Brain microvascular endothelial cell (primary cell): ENCODE measurements at places on chromosomes 4 and X.

DNA sequence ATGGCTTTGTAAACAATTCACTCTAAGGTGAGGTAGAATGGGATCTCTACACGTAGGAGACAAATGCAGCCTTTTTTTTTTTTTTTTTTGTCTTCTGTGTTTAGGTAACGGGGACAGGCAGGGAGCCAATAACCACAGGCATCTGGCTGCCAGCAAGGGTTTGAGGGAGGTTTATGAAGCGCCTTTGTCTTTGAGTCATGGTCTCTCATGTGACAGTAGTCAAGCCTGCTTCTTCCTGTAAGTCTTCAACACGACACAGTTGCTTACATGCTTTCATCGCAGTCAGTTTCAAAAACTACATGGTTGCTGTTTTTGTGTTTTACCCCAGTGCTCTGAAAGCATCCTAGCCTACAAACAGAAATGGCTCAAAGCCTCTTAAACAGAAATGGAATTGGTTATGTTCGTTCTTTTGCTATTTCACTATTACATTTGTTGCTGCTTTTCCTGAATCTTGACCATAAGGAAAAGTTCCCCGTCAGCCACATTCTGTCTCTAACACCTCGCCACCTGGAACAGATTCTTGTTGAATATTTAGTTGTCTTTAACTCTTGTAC is 127.8 kb upstream of the METTL14 start:
- peak; percentile 66 for DNase-seq

DNA sequence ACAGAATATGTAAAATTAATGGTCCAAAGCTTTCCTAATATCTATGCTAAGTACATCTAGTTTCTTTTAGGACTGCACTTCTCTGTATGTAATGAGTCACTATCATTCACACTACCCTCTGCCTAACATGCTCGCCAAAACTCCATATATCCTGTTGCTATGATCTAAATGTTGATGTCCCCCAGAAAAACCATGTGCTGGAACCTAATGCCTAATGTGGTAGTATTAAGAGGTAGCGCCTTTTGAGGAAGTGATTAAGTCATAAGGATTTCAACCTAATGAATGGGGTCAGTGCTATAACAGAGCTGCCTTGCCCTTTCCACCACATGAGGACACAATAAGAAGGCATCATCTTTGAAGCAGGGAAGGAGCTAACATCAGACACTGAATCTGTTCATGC is 34.9 kb upstream of the NFKB1 start:
- peak; percentile 29 for DNase-seq

- DNase-seq, result no peak
Observed at GRCh38 chrX:53605004-53605403, 81.5 kb downstream of the HUWE1 start.

DNA sequence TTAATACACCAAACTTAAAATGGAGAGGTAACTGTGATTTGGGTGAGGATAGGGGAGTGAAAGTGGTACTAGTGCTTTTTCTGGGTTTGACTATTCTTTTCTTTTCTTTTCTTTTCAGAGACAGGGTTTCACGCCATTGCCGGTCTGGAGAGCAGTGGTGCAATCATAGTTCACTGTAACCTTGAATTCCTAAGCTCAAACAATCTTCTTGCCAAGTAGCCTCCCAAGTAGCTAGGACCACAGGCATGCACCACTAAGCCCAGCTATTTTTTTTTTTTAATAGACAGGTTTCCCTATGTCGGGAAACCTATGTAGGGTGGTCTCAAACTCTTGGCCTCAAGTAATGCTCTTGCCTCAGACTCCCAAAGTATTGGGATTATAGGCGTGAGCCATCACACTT is 3.0 kb upstream of the ARMCX4 start:
- DNase-seq, result peak; percentile 18

- DNase-seq, result no peak
Observed at GRCh38 chr4:189237340-189237739, 703.3 kb upstream of the FRG1 start.

GRCh38 chr4:154029171-154029570 is 240.3 kb upstream of the SFRP2 start:
- DNase-seq, result no peak

DNA sequence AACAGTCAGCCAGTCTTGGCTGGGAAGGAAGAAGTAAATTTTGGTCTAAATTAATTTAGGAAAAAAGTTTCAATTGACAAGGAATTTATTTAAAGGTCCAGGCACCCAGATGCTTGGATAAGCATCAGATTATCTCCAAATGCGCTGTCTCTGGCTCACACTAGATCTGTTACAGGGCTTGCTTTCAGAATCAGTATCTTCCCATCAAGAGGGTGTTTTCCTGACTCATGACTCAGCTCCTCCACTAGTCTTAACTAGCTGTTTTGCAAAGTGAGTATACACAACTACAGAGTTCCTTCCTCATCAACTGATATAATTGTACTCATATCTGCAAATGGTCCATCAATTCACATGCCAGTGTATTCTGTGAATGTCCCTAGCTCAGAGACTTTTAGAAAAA is 482.1 kb upstream of the CPEB2 start:
- peak; percentile 64 for DNase-seq

GRCh38 chr4:134948110-134948642 is 746.6 kb upstream of the PABPC4L start:
- DNase-seq, result no peak

GRCh38 chr4:105972946-105973621 is 77.8 kb downstream of the NPNT start:
- DNase-seq, result no peak

GRCh38 chrX:20906571-20906970 is 467.6 kb upstream of the CNKSR2 start:
- peak; percentile 33 for DNase-seq

- no peak for DNase-seq
Observed at GRCh38 chrX:10798041-10798440, 177.7 kb upstream of the MID1 start.

DNA sequence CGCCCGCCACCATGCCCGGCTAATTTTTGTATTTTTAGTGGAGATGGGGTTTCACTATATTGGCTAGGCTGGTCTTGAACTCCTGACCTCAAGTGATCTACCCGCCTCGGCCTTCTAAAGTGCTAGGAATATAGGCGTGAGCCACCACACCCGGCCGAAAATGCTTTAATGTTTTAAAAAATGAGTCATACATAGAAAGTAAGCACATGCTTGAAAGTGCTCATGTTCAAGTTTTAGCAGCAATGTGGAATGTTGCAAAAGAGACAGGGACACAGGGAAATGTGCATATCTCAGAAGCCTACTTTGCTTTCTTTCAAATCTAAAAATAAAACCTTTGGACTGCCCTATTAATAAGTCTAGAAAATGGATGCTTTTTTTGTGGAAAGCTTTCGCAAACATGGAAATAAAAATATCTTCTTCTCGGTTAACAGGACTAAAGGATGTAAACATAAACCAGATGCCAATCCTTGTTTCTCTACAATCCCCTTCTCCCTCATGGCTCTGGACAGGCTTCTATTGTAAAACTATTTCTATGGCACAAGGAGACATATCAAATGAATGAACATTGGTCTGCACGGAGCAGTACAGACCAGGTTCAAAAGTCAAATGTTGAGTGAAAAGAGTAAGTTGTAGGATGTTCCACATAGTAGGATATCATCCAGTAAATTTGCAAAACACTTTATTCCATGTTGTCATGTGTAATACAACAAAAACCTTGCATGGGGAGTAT is 15.0 kb downstream of the MECP2 start:
- DNase-seq, result peak; percentile 47

GRCh38 chr4:89216866-89217265 is 90.7 kb downstream of the GPRIN3 start:
- no peak for DNase-seq

GRCh38 chr4:155675709-155676429 is 9.2 kb downstream of the GUCY1A1 start:
- DNase-seq, result no peak

DNA sequence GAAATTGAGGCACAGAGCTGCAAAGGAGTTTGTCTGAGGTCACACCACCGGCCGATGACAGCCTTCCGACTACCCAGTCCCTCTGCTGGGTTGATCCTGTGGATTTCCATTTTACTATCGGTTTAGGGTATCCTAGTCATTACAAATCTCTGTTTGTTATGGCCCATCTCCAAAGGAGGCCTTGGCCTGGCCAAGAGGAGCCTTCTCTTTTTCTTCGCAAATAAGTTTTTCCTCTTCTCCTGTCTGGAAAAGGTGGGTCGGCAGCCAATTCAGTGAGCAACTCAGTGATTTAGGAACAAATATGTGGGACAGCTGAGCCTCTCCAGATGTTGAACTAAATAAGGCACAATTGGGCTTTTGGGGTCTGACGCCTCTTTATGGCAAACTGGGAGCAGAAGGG is 169.2 kb upstream of the RBPJ start:
- DNase-seq, result no peak

DNA sequence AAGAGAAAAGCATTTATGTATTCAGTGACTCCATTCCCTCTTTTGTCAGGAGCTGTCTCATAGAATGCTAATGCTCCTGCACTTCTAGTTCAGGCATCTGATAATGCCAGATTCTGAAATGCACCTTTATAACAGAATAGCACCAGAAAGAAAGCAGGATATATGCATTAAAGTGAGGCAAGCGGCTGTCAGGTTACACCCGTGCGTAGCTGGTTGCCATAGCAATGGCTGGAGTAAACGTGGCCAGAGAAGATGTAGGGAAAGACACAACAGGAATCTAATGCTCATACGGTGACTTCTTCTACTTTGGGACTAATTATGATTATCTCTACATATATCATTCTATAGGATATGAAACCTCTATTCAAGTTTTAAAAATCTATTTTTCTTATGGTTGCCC is 5.9 kb downstream of the EMCN start:
- DNase-seq, result no peak

DNA sequence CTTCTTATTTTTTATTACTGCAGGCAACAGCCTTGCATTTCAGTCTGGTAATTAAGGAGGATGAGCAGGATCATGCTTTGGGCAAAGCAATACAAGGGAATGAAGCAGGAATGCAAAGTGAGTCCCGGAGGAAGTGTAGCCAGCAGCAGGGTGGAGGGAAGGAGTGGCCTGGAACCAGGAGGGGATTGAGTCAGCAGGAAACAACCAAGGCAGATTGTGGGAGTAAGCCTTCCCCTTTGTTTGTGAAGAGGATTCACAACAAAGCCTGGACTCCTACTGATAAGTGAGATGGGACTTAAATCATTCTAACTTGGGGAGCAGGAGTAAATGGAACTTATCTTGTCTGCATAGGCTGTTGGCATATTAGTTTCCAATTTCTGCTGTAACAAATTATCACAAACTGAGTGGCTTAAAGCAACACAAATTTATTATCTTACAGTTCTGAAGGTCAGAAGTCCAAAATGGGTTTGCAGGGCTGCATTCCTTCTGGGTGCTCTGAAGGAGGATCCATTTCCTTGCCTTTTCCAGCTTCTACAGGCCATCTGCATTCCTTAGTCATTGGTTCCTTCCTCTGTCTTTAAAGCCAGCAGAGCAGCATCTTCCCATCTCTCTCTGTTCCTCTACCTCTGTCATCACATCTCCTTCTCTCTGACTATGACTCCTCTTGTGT is 93.2 kb upstream of the AP1S2 start:
- peak; percentile 40 for DNase-seq

DNA sequence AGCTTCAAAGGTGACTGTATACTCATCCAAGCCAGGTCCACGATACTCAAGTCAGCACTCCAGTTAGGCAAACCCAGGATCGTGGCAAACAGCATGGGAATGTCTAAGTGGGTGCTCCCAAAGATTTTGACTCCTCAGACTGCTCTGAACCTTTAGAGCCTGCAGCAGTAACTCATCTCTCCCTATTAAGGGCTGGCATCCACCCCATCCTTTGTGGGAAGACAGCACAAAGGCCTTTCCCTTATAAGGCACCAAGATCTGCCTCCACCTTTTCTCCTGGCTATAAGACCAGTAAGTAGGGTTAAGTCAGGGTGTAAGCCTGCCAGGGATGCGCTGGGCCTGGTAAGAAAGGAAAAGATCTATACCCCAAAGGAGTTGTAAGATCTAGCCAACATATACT is 23.6 kb upstream of the SLC25A43 start:
- DNase-seq, result no peak

DNA sequence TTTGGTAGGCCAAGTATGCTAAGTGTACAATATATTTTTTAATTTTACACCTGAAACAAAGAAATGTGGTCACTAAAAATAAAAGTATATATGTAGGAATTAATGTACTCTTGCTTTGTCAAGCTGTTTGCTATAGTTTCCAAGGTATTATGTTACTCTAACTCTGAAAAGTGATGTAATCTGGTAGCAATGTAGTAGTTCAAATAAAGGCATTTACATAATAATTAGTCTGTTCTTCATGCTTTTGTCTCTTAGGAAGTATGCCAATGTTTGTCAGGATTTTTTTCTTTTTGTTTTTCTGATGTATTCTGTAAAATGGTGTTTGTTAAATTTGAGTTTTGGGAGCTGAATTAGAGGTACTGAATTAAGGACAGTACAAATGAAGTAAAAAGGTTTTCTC is 89.5 kb downstream of the PLS3 start:
- DNase-seq, result no peak

GRCh38 chrX:107826238-107827029 is 768 bp downstream of the MID2 start:
- DNase-seq, result peak; percentile 31

GRCh38 chrX:74405973-74406489 is 15.3 kb upstream of the SLC16A2 start:
- no peak for DNase-seq

DNA sequence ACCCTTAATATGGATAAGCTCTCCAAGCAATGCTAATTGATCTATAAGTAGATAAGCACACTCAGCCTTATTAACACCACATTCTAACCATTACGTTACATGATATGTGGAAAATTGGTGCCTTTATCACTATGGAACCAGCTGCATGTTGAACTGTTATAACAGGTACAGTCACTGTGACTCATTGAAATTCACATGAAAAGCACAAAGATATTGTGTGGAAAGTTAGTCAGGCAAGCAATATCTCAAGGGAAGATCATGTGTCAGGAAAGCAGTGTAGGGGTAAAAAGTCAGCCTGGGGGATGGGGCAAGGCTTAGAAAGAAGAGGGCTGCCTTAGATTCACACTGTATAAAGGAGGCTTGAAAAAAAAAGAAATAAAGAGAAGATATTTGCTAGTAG is 313.7 kb upstream of the SMIM31 start:
- peak; percentile 78 for DNase-seq
